Esophagus squamous epithelium (tissue), 5 donors: ENCODE measurements at places on chromosomes 7 and 10. TPM values are rescaled to one million over a fixed set of nuclear protein-coding genes. Genes with fewer than 3 reads are reported as not detected.

- H3K4me1 ChIP-seq: peaks cover 18% of the 10 kb centered on the region
- peak overlapping the region; percentile 77 for H3K4me3 ChIP-seq
- no peaks in the 10 kb centered on the region for H3K27me3 ChIP-seq
- H3K36me3 ChIP-seq: peaks cover 41% of the 10 kb centered on the region
- peak overlapping the region; percentile 95 for H3K27ac ChIP-seq
Measured at GRCh38 chr10:79349072-79349491, 1.8 kb downstream of the PPIF start.

DNA sequence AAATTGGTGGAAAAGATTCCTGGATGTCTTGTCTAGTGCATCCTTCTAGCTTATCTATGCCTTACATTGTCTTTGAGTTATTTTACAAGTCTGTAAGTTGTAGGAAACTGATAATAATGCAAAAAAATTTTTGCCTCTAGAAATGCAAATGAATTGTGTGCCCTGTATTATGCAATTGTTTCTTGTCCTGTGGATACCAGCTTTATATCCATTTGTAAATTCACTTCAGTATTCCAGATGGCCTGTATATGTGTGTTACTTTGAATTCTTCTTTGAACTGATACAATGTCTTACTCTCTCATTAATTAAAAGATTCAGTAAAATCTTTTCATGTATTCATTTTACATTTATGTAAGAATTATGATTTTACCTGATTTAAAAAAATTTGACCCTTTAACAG lies 234.3 kb downstream of the LRMDA start:
- peaks cover 10% of the 10 kb centered on the region for H3K4me1 ChIP-seq
- H3K27ac ChIP-seq: no peak overlapping the region
- H3K27me3 ChIP-seq: no peaks in the 10 kb centered on the region
- no peak overlapping the region for H3K4me3 ChIP-seq
- H3K36me3 ChIP-seq: no peaks in the 10 kb centered on the region

The ZNF679 gene
- total RNA-seq: not detected

The IDI2 gene
- not detected for total RNA-seq

- DNase-seq: no peak
- peak within 1 kb of the TSS; percentile 80 for H3K27ac ChIP-seq
- no peaks in the 10 kb centered on the region for H3K27me3 ChIP-seq
- peaks cover 21% of the 10 kb centered on the region for H3K4me1 ChIP-seq
Measured at GRCh38 chr10:94545391-94546048, at the start of gene HELLS. Gene HELLS (plus strand): TSS chr10:94545788. CDS start chr10:94545922, 134 bp downstream.
